Stimulated activated CD8-positive, alpha-beta memory T cell treated with anti-CD3 and anti-CD28 coated beads, Interleukin-4, amount 100 ng/mL, for 4 hours (primary cell): ENCODE measurements at places on chromosomes 13 and 19.
A peak's percentile ranks its signal among the peaks of the same experiment; 100 is the strongest.

DNA sequence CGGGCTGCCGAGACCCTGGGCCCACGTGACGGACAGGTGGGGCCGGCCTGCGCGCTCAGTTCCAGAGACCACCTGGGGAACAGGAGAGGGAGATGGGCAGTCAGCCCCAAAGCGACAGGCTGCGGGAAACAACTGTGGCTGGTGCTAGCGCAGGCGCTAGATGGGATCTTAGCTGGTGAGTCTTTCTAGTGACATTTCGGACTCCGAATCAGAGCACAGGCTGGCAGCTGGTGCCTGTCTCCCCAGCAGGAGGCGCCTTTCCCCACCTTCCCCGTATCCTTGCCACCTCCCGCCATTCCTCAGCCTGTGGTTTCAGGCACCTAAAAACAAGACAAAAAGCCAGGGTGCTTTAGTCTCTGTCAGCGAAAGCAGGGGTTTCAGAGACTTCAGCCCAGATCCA, 19.4 kb upstream of the RANBP3 start:
- DNase-seq, result no peak

GRCh38 chr13:40445557-40445990, 220.9 kb downstream of the FOXO1 start:
- DNase-seq, result no peak

- no peak for DNase-seq
Observed at GRCh38 chr19:30374865-30375552, 2.8 kb downstream of the ZNF536 start.

DNA sequence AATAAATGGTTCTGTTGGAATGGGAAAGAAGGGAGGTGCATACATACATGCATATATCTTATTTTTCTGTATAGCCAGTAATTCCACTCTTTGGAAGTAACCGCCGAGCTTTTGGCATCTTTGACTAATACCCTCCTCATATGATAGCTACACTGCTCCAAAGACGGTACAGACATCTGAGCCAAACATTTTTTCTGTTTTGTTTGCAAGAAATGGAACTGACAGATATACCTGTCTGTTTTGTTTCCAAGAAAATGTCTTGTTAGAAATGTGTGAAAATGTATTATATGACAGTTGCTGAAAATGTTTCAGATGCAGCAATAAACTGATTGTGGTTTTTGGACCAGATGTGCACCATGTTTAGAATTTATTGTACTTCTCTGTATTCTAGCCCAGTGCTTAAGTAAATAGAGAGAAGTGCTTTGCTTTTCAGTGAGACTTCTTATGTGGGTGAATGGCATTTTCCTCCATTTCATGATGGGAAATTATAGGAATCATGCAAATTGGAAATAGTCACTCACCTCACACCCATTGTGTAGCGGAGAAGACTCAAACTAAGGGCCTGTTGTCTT, 396.9 kb downstream of the KCNRG start:
- DNase-seq, result no peak

GRCh38 chr13:98349731-98350305, 172.7 kb upstream of the RNF113B start:
- DNase-seq, result no peak

DNA sequence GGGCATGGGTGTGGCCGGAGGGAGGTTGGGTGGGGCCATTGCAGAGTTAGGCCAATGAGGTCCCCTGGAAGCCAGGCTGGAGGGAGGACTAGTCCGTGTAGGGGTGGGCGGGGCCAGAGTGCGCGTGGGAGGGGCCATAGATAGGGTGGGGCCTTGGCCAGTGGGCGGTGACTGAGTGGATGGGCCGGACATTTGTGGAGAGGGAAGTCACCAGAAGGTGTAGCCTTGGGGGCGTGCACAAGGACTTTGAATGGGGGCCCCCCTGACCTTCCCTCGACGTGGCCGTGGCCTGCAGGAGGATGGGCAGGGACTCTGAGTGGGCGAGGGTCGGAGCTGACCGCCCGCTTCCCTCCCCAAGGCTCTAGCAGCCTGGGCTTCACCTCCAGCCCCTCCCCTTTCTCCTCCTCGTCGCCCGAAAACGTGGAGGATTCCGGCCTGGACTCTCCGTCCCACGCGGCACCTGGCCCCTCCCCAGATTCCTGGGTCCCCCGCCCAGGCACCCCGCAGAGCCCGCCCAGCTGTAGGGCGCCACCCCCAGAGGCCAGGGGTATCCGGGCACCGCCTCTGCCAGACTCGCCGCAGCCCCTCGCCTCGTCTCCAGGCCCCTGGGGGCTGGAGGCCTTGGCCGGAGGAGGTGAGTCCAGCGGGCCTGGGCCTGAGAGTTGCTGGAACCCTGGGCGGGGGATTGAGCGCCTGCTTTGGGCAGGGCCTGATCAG, 16.5 kb upstream of the B3GNT3 start:
- no peak for DNase-seq

GRCh38 chr13:74966275-74966674, 515.7 kb downstream of the TBC1D4 start:
- DNase-seq, result no peak

- no peak for DNase-seq
Observed at GRCh38 chr13:107450431-107450830, 764.9 kb downstream of the LIG4 start.

DNA sequence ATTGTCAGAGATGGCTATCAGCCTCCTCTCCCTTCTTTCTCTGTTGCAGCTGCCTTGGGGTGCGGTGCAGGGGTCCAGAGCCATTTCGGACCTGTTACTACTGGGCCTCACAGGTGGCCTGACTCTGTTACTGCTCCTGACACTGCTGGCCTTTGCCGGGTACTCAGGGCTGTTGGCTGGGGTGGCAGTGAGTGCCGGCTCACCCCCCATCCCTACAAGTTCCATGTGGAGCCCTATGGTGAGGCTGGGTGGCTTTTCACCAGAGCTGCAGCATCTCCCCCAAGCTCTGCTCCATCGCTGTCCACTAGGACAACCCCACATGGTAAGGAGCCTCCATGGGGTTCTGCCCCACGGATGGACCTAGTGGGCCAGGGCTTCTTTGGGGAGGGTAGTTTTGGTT, 13.7 kb upstream of the ZNF492 start:
- DNase-seq, result no peak

DNA sequence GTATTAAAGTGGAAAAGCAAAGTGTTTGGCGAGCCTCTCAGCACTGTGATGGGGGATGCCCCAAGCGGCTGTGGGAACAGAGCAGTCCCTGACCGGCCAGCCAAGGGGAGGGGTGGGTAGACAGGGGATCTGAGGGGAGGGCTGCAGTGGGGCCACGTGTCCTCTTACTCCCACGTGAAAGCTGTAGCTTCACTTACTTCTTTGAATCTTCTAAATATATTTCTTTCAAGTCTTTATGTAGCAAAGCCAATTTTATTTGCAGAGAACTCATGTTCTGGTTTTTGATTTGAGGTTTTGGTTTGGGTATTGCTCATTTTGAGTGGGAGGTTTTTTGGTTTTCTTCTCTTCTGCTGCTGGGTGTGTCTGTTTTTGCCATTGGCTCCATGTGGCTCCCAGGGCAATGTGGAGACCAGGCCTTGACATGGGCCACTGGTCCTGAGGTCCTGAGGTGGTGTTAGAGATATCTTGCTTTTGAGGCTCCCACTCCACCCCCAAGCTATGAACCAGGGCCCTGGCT, 17.7 kb upstream of the OVOL3 start:
- no peak for DNase-seq

DNA sequence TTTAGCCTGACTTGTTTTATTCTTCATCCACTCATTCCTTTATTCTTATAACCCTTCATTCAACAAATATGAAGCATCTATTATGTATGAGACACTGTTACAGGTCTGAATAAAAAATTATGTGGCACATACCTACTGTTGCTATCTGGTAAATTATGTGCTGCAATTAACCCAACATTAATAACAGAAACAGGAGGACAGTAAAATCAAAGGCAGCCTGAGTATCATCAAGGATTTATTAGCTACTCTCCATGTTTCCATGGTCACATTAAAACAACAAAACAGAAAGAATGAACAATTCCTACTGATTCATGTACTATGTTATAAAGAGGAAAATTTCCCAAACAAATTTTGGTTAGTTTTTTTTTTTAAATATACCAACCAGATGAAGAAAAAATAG, 43.9 kb downstream of the RAP2A start:
- no peak for DNase-seq

GRCh38 chr19:3479177-3479833, 1.0 kb downstream of the SMIM24 start:
- DNase-seq, result no peak

DNA sequence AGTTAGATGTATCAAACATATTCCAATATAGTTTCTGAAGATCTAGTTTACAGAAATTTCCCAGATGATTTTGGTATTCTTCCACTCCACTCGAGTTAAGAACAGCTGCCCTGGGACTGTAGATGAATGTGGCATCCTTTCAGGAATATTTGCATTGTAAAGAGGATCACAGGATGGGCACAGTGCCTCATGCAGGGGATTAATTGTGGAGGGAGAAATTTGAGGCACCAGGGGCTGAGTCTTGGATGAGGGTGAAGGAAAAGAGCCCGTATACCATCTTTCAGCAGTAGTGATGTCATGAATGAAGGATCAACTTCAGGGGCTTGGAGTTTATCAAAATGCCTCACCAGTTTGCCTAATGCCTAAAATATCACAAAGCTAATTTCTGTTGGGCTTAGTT, 4.0 kb upstream of the PDS5B start:
- no peak for DNase-seq

- no peak for DNase-seq
Observed at GRCh38 chr13:107200491-107200890, 632.6 kb upstream of the ARGLU1 start.

GRCh38 chr13:25288966-25289365, 1.7 kb upstream of the MTMR6 start:
- no peak for DNase-seq

DNA sequence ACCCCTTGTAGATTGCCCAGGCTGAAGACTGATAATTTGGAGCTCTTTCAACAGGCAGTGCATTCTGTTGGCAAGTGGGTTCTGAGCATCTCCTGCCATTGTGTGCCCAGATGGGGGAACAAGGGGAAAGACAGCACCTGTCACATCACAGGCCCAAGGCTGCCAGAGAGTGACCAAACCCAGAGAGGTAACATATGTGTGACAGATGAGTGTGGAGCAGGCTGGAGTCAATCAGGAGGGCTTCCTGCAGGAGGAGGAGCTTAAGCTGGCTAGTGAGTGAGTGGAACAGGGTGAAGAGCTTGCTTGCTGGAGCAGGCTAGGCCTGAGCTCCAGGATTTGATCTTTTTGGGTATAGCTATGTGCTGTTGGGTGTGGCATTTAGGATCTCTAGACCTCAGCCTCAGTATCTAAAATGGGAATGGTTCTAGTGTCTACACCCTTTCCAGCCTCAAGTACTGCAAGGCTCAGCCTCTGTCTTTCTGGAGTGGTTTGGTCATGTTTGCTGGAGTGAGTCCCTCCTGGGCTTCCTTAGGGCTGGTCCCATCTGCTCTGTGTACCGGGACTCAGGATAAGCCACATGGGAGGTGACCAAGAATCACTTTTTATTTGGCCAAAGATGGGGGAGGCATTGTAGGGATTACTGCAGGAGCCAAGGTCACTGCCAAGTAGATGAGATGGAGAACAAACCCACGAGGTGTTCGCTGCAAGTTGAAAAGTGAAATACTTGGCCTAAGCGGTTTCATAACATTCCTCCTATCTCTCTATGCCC, 152.4 kb upstream of the TSHZ3 start:
- no peak for DNase-seq

GRCh38 chr13:30872685-30873461, 33.2 kb upstream of the MEDAG start:
- DNase-seq, result no peak

DNA sequence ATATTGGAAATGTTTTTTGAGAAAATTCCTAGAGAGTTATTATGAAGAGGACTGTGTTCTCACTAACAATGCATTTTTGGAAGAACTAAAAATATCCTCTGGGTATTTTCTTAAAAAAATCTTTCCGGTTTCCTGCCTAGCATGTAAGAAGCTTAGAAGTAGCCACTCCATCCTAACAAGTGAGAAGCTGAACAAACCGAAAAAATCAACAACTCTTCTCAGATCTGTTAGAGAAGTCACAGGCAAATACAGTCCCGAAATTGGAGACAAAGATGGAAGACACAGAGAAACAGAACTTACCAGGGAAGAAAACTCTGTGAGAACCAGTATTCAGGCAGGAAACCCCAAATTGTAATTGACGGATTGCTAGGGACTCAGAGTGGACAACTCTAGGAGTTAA, 173.0 kb downstream of the KLF12 start:
- DNase-seq, result no peak

GRCh38 chr13:37925878-37926473, 56.4 kb upstream of the TRPC4 start:
- DNase-seq, result no peak

DNA sequence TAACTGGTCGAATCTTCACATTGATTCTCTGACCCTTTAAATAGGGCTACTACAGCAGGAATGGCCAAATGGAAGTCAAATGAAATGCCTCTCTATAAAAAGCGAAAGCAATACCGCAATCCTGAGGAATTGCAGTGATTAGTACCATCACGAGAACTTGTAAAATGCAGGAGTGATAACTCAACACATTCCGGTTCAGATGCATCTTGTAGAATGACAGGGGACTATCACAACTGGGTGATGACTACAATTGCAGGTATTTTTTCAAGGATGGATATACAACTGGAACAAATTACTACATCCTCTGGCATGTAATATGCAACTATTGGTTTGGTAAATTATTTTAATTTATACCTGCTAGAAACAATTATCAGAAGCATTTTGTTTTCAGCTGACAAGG, 140.4 kb downstream of the PCDH20 start:
- DNase-seq, result no peak

GRCh38 chr19:38233740-38234251, 9.8 kb upstream of the DPF1 start:
- DNase-seq, result peak; percentile 39

GRCh38 chr13:44797685-44798084, 191.6 kb downstream of the NUFIP1 start:
- DNase-seq, result no peak

- DNase-seq, result no peak
Observed at GRCh38 chr13:59673286-59673685, 490.4 kb downstream of the DIAPH3 start.

DNA sequence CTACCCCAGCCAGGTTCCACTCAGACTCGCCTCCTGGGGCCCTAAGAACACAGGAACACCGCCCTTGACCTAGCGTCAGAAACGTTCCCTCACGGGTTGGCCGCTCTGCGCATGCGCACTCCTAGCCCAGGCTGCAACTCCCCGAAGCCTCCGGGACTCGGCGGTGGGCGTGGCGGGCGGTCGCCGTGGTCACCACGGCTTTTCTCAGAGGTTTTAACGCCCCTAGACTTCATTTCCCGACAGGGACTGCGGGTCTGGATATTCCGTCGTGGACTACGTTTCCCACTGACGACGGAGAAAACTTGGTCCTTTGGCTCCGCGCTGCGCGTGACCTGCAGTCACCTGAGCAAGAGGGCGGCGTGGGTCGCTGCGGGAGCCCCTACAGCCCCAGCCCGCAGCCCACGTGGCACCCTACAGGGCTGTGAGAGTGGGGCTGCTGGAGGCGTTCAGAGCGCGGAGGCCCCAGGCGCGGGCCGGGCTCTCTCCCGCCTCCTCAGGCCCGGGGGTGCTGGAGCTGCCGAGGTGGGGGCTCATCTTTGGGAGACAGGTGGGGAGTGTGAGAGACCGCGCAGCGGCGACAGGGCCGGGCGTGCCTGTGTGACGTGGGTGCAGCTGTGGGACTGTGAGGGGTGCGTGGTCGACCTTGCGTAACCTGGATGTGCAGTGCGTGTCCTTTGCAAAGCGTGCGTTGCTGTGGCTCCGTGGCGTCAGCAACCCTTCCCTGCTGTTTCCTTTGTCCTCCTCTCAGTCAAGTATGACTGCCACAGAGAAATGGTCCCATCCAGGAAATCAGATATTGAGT, 38.0 kb upstream of the ZNF573 start:
- DNase-seq, result no peak

- DNase-seq, result no peak
Observed at GRCh38 chr13:79727086-79727485, 246.1 kb downstream of the NDFIP2 start.
